ENCODE measurements at places on chromosomes 7 and 10.

DNA sequence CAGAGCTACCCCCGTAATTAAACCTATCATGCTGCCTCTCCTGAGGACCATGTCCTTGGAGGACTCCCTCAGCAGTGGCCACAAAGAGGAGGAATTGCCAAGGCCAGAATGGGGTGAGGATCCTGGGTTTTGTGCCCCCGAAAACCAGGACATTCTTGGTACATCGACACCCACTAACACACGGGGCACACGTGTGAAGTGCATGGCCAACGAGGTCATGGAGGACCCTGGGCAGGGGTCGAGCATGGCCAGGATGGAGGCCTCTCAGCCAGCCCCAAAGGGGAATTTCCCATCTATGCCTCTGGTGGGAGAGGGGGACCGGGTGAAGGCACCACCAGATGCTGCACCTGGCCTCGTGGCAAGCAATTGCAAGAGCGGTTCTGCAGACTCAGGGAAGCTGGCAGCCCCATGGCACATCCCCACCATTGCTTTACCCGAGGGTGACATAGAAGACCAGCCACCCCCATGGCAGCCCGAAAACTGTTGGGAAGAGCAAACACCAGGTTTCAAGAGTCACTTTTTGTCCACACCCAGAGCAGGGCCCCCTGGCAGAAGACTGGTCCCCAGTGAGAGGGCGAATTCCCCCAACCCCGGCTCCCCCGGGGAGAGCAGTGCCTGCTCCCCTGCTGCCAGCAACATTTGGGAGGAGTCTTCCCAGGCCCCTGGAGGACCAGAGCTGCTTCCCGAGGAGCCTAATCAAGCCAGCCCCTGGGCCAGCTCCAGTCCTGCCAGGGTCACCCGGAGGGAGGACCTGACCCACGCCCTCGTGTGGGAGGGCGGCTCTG, 26.4 kb downstream of the C10orf71 start:
- no peak for DNase-seq

- DNase-seq, result no peak
Measured at GRCh38 chr7:98249106-98249505, 2.9 kb downstream of the TECPR1 start.

- peak; percentile 60 for DNase-seq
Measured at GRCh38 chr10:133421336-133422222, 2.8 kb downstream of the SPRN start.

- DNase-seq, result no peak
Measured at GRCh38 chr7:41760293-41760692, 57.4 kb upstream of the INHBA start.

DNA sequence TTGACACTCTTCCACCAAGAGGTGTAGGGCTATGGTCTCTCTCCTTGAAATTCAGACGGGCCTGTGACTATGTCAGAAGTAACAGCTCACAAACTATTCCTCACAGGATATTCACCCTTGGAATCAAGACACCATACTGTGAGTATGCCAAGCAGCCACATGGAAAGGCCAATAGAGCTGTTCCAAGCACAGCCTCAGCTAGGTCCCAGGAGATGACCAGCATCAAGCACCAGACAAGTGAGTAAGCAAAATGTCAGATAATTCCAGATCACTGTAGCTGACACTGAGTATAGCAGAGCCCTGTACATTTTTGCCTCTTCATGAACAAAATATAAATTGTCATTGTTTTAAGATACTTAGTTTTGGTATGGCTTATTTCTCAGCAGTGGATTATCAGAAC, 88.1 kb upstream of the KCND2 start:
- no peak for DNase-seq

Data from Right ventricle myocardium inferior (tissue), 1 donor.